Body of pancreas (tissue), 4 donors: ENCODE measurements at places on chromosomes 11 and 22. TPM values are rescaled to one million over a fixed set of nuclear protein-coding genes. Genes with fewer than 3 reads are reported as not detected.

- peaks cover under 1% of the 10 kb centered on the region for H3K4me1 ChIP-seq
- H3K36me3 ChIP-seq: no peaks in the 10 kb centered on the region
- no peaks in the 10 kb centered on the region for H3K27me3 ChIP-seq
- no peak overlapping the region for H3K4me3 ChIP-seq
- no peak for DNase-seq
Measured at GRCh38 chr11:15750535-15751308, 605.6 kb downstream of the SOX6 start.

The BDNF gene
- total RNA-seq: not detected

DNA sequence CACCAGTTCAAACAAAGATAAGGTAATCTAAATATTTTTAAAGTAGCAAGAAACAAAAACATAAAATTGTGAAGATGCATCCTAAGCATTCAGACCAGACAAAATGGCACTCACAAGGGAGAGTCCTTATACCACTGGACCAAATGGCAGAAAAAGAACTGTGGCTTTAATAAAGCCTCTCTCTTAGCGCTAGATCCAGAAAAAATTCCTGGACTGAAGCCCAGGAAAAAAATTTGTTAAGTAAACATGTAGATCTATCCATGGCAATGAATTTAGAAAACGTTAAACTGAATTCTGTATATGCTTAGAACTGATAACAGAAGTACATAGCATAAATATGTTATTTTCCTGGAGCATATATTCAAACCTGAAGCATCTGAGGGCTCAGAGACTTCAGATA lies 11.8 kb upstream of the CD59 start:
- H3K36me3 ChIP-seq: peaks cover 17% of the 10 kb centered on the region
- no peak for DNase-seq
- no peak overlapping the region for H3K27ac ChIP-seq
- peaks cover 10% of the 10 kb centered on the region for H3K4me1 ChIP-seq
- H3K27me3 ChIP-seq: no peaks in the 10 kb centered on the region

The KCNJ1 gene
- total RNA-seq: not detected

- no peaks in the 10 kb centered on the region for H3K4me1 ChIP-seq
- H3K27ac ChIP-seq: no peak overlapping the region
- no peaks in the 10 kb centered on the region for H3K27me3 ChIP-seq
Measured at GRCh38 chr11:117418737-117419481, 91.3 kb downstream of the CEP164 start.

DNA sequence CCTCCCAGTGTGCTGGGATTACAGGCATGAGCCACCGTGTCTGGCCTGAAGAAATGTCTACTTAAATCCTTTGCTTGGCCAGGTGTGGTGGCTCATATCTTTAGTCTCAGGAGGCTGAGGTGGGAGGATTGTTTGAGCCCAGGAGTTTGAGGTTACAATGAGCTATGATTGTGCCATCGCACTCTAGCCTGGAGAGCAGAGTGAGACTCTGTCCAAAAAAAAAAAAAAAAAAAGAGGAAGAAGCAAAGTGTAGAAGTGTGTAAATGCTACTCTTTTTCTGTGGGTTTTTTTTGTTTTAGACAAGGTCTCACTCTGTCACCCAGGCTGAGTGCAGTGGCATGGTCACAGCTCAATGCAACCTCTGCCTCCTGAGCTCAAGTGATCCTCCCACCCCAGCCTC lies 6.4 kb upstream of the ATG16L2 start:
- H3K4me3 ChIP-seq: no peak overlapping the region
- H3K4me1 ChIP-seq: peaks cover 5% of the 10 kb centered on the region
- H3K36me3 ChIP-seq: no peaks in the 10 kb centered on the region
- DNase-seq: no peak
- H3K27ac ChIP-seq: no peak overlapping the region

DNA sequence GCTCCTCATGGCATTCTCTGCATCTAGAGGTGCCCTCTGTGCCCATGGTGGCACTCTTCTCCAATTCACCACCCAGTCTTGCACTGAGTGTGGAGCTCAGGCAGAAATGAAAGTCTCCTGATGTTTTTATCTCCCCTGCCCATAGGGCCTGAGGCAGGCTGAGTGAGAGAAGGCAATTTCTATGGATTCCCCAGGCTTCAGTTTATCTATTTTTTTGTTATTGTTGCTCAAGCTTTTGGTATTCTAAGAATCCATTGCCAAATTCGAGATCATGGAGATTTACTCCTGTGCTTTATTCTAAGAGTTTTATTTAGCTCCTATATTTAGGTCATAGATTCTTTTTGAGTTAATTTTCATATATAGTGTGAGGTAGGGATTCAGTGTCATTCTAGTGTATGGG lies 40.7 kb downstream of the TSPAN18 start:
- H3K27ac ChIP-seq: no peak overlapping the region
- peaks cover 9% of the 10 kb centered on the region for H3K4me1 ChIP-seq
- no peaks in the 10 kb centered on the region for H3K36me3 ChIP-seq
- DNase-seq: no peak
- no peak overlapping the region for H3K4me3 ChIP-seq

The RAC2 gene
- 4.3 TPM for total RNA-seq

GRCh38 chr22:45589556-45589955 lies 82.1 kb upstream of the ATXN10 start:
- H3K27me3 ChIP-seq: no peaks in the 10 kb centered on the region
- no peaks in the 10 kb centered on the region for H3K4me1 ChIP-seq
- no peaks in the 10 kb centered on the region for H3K36me3 ChIP-seq
- no peak for DNase-seq

GRCh38 chr11:121212536-121213361 lies 79.8 kb upstream of the SC5D start:
- H3K4me1 ChIP-seq: no peaks in the 10 kb centered on the region
- no peak overlapping the region for H3K27ac ChIP-seq

GRCh38 chr22:37169947-37170688 lies 17.9 kb downstream of the C1QTNF6 start:
- no peaks in the 10 kb centered on the region for H3K36me3 ChIP-seq
- no peaks in the 10 kb centered on the region for H3K27me3 ChIP-seq
- no peak overlapping the region for H3K27ac ChIP-seq
- H3K4me1 ChIP-seq: peaks cover 3% of the 10 kb centered on the region

The TSSK2 gene
- not detected for total RNA-seq

The TSSC4 gene
- total RNA-seq: 21.5 TPM

- H3K4me3 ChIP-seq: no peak overlapping the region
- H3K36me3 ChIP-seq: no peaks in the 10 kb centered on the region
- H3K4me1 ChIP-seq: peaks cover 6% of the 10 kb centered on the region
- no peaks in the 10 kb centered on the region for H3K27me3 ChIP-seq
- H3K27ac ChIP-seq: no peak overlapping the region
Measured at GRCh38 chr11:17547932-17548331, 873 bp downstream of the OTOG start.

DNA sequence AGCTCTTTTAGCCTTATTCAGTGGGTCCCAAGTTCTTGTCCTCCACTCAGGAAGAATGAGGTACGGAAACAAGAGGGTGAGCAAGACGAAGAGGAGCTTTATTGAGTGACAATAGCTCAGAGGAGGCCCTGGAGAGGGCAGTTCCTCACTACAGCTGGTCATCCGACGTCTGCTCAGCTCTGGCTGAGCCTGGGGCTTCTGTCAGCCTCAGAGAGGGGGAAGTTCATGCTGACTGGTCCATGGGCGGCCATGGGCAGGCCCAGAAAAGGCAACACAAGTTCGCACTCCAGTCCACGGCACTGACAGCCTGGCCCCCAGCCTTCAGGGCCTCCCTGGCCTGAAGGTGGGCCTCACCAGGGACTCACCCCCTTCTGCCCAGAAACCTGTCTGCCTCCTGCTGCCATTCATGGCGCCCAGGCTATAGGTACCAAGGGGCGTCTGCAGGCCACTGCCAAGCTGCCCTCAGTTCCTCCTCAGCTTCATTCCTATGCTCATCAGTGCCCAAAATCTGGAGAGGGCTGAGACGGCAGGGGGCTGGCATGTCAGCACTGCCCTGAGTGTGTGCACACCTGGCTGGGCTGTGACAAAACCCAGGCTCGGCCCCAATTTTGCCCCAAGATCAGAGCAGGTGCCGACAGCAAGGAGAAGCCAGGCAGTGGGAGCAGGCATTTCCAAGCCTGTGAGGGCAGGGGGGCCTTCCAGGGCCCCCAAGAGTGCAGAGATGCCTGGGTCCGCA lies 21.7 kb upstream of the KIAA0930 start:
- H3K27ac ChIP-seq: no peak overlapping the region
- H3K4me3 ChIP-seq: no peak overlapping the region
- no peaks in the 10 kb centered on the region for H3K27me3 ChIP-seq
- no peaks in the 10 kb centered on the region for H3K36me3 ChIP-seq
- H3K4me1 ChIP-seq: peaks cover 3% of the 10 kb centered on the region

GRCh38 chr11:36454941-36455631 lies 55.0 kb downstream of the TRAF6 start:
- H3K4me3 ChIP-seq: no peak overlapping the region
- no peaks in the 10 kb centered on the region for H3K36me3 ChIP-seq
- H3K4me1 ChIP-seq: peaks cover 9% of the 10 kb centered on the region
- no peak overlapping the region for H3K27ac ChIP-seq
- H3K27me3 ChIP-seq: no peaks in the 10 kb centered on the region

The ANO5 gene
- 4.9 TPM for total RNA-seq

The SLC1A2 gene
- total RNA-seq: 23.1 TPM

DNA sequence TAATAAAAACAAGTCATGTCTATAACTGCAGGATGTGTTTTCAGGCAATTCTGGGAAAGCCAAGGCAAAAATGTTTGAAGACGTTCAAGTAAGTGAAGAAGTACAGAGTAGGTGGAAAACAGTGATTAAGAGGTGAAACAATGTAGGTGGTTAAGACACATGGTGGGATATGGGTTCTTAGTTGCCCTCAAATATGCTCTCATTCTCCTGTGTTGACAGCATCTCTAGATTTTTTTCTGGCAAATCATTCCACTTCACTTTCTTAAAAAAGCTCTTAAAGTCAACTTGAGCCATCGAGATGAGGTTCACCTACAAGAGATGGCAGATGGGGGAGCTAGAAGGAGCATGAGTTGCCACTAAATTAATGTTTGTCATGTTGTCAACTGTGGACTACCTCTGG lies 1041.0 kb upstream of the CNTN5 start:
- H3K4me1 ChIP-seq: no peaks in the 10 kb centered on the region
- no peaks in the 10 kb centered on the region for H3K36me3 ChIP-seq
- DNase-seq: no peak
- no peak overlapping the region for H3K27ac ChIP-seq

DNA sequence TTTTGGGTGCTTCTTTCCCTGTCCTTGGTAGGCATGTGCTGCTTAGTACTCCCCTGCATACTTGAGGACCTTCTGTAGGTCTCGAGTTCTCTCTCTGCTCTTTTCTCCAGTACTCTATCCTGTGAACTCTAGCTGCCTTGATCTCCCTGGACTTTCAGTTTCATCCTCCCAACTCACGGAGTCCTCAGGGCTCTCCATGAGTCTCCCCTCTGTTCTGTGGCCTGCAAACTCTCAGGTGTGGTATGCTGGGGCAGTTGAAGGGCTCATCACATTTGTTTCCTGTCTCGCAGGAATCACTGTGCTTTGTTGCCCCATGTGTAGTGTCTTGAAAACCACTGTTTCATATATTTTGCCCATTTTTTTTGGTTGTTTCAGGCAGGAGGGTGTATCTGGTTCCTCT lies 3.3 kb upstream of the PACS1 start:
- no peaks in the 10 kb centered on the region for H3K27me3 ChIP-seq
- DNase-seq: no peak
- H3K4me3 ChIP-seq: no peak overlapping the region
- H3K27ac ChIP-seq: no peak overlapping the region
- peaks cover 30% of the 10 kb centered on the region for H3K4me1 ChIP-seq

GRCh38 chr11:121930004-121930965 lies 185.7 kb downstream of the BLID start:
- peak overlapping the region; percentile 76 for H3K27ac ChIP-seq
- no peak overlapping the region for H3K4me3 ChIP-seq
- no peaks in the 10 kb centered on the region for H3K36me3 ChIP-seq
- H3K27me3 ChIP-seq: no peaks in the 10 kb centered on the region

The P4HA3 gene
- total RNA-seq: not detected

The FOLR1 gene
- 3.0 TPM for total RNA-seq

GRCh38 chr11:57649826-57650738 lies at the start of gene YPEL4:
TSS of gene YPEL4 (minus strand) at chr11:57649912. CDS start at chr11:57647107, 2,805 bp downstream.
- peaks cover 17% of the 10 kb centered on the region for H3K4me1 ChIP-seq
- no peak within 1 kb of the TSS for H3K4me3 ChIP-seq
- H3K27me3 ChIP-seq: peaks cover 26% of the 10 kb centered on the region
- no peak within 1 kb of the TSS for H3K27ac ChIP-seq
- no peaks in the 10 kb centered on the region for H3K36me3 ChIP-seq

DNA sequence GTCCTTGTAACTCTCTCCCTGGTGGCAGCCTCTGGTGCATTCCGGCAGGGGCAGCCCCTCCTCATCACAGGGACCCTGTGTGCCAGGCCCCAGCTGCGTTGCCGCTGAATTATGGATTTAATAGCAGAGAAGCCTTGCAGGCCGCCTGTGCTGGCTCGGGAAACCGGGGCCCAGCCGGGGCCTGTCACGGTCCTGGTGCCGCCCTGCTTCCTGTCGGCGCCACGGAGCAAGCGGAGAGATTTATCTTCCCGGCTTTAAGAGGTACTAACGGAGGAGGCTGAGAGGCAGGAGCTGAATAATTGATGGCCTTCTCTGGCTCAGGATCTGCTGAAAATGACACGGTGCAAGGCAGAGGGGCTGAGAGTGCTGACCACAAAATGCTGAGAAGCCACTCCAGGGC lies 54.0 kb upstream of the CCDC188 start:
- no peak for DNase-seq
- H3K27me3 ChIP-seq: no peaks in the 10 kb centered on the region
- H3K4me3 ChIP-seq: no peak overlapping the region
- peaks cover 69% of the 10 kb centered on the region for H3K4me1 ChIP-seq

The OSBP2 gene
- total RNA-seq: 3.0 TPM

The CHRDL2 gene
- not detected for total RNA-seq

DNA sequence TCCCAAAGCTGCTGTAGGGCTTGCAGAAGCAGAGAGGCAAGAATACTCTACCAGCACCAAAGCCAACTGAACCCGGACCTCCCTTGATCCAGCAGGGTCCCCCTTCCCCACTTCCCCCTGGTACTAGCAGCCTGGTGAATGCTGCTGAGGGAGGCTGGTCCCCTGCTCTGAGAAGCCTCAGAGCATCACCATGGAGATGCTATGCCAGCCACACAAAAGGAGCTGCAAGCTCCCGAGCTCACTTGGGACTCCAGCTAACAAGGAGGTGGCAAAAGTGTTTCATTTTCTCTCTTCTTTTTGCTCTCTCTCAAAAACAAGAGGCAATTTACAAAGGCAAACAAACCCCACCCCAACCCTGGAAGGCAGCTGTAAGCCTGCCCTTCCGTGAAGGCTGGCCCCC lies 509.8 kb downstream of the BUD13 start:
- H3K27me3 ChIP-seq: no peaks in the 10 kb centered on the region
- H3K4me3 ChIP-seq: no peak overlapping the region
- no peaks in the 10 kb centered on the region for H3K36me3 ChIP-seq
- DNase-seq: no peak
